Activated CD8-positive, alpha-beta memory T cell treated with anti-CD3 and anti-CD28 coated beads for 4 hours (primary cell): ENCODE measurements at places on chromosomes 7 and 10.

DNA sequence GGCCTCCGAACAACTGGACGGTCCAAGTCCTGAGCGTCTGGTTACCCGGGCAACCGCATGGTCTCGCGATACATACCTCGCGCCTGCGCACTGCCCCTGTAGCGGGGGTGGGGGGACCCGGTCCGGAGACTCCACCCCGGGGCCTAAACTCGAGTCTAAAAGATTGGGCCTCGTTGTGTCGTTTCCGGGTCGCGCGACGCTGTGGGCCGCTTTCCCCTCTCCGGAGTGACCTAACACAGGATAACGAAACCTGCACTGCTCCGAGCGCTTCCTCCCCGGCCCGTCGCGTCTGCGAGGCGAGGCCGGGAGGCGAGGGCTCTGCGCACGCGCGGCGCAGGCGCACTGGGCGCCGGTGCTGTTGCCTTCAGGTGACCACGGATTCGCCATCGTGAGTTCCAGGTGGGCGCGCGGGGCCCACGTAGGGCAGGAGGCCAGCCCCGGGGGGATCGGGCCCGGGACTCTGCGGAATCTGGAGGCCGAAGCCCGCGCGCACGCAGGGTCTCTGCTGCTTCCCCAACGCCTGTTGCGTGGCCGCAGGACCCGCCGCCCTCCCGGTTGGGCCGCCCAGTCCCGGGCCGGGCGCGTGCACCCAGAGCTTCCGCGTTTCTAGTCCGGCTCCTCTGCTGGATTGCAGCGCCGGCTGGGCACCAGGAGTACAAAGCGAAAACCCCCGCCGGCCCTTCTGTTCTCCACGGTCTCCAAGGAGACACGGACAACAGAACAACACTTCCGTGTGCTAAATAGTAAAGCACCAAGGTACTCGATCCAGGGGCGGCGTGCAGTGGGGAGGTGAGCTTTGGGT, at the start of gene RPP38:
TSS of gene RPP38 (plus strand) at position 345 of the 802 bp plus-strand sequence. CDS start 5,960 bp downstream, outside the sequence.
- DNase-seq = peak; percentile 92

- DNase-seq = no peak
Observed at GRCh38 chr7:155418941-155419755, 38.8 kb upstream of the EN2 start.

DNA sequence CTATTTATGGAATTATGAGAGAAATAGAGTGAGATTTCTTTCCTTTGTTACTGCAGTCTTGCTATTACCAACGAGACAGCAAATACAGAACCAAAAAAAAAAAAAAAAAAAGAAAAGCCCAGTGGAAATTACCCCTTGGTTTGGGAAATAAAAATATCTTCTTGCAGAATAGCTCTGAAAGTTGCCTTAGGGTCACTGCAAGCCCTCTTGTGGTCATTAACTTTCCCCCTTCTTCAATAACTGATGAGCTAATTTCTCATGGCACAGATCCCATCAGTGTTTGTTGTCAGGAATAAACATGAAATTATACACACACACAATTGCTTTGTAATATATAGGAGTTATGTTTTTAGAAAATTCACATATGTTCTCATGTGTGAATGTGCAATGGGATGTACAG, 111.0 kb upstream of the FEZF1 start:
- no peak for DNase-seq

- no peak for DNase-seq
Observed at GRCh38 chr10:13770760-13771493, 184.2 kb downstream of the PRPF18 start.

DNA sequence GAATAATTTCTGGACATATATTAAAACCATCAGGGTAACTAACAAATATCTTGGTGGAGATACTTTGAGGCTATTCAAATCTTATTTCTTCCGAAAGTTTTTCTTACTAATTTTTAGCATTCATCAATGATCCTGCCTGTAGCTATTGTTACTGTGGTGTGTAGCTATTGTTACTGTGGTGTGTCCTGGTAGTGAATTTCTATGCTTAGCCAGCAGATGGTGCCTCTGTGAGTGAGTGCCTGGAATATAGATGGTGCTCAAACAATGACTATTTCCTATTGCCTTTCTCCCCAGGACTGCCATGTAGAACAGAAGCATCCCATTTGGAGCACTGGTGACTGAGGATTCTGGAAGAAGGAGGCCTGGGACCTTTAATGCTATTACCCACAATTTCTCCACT, 245.7 kb downstream of the CCSER2 start:
- DNase-seq = no peak

GRCh38 chr7:95295397-95295796, 28.9 kb downstream of the PON1 start:
- DNase-seq = no peak
